SK-N-SH treated with all-trans-retinoic acid at 6 μM for 48 hours (cell line): ENCODE measurements at places on chromosomes 6 and 20.

GRCh38 chr6:105301072-105301503 lies 101.8 kb downstream of the PREP start:
- peak; percentile 93 for ATAC-seq

GRCh38 chr6:155004576-155005372 lies 9.7 kb downstream of the TIAM2 start:
- ATAC-seq = no peak

- no peak for ATAC-seq
Measured at GRCh38 chr20:31667315-31668285, 29.9 kb downstream of the COX4I2 start.

GRCh38 chr20:50111829-50112495 lies 988 bp downstream of the UBE2V1 start:
- no peak for ATAC-seq

DNA sequence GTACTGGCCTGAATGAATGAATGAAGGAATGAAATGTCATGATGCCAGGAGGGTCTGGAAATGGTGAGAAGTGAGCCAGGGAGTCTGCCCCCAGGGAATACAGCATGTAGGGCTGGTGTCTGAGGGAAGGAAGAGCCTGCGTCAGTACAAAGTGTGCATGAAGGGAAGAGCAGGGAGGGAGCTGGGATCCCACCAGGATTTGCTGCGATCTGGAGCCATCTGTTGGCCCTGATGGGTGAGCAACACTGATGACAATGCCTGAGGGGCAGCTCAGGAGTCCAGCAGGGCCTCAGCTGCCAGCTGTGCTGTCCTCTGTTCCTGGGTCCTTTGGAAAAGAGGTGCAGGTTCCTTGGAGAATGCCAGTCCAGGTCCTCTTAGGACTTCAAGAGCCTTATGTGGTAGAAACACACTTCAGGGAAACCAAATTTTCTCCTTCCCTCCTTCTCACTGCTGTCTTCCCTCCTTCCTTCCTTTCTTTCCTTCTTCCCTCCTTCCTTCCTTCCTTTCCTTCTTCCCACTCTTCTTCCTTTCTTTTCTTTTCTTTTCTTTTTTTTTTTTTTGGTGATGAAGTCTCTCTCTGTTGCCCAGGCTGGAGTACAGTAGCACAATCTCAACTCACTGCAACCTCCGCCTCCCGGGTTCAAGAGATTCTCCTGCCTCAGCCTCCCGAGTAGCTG lies 11.5 kb downstream of the BPI start:
- peak; percentile 54; the same call in 2 of the 3 replicates for ATAC-seq

DNA sequence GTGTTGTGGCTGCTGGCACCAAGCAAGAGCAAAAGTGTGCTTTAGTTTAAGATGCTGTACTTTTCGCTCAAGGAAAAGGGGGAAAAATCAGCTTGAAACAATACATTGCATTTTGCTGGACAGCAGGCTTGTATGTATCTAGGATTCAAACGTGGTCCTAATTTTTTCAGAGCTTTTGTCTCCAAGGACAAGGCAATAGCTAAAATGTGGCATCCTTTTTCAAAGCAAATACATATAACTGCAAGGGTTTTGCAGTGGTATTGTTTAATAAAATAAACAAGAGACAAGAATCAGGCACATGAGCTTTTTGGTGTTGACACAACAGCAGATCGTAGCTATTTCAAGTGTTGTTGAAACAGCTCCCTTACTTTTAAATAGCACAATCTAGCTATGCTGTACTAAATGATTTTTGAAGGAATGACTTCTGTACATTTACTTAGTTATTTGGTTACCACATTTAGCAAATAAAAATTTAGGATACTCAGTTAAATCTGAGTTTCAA lies 137.0 kb upstream of the HEY2 start:
- ATAC-seq = no peak

DNA sequence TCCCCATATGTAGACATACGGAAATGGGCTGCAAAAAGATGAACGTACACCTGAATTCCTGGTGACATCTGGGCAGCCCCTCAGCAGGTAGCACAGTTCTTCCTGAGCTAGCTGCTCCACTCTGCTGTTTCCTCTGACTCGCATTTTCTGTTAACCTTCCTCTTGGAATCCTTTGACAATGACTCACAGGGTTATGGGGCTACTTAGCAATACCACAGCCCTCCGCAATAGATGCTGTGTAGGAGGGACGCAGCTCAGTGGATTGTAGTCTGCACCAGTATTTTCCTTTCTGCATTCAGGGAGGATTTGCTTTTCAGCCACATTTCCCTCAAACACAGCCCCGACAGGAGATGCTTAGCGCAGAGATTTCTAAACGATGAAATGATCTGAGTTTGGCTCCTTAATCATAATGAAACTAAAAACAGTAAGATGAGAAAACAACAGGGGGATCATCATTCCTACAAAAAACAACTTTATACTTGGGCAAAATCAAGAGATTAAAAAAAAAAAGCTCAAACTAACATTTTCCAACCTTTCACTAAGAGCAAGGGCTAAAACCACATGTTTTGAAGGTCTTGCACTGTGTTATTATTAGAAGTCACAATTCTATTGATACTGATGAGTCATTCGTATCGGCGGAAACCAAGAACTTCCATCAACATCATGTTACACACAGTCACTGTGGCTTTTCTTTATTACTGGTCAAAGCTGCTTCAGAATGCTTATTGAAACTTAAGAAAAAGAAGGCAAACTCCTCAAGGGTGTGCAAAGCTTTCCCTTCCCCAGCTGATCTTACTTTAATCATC lies 12.2 kb downstream of the BACH2 start:
- peak; percentile 97 for ATAC-seq

DNA sequence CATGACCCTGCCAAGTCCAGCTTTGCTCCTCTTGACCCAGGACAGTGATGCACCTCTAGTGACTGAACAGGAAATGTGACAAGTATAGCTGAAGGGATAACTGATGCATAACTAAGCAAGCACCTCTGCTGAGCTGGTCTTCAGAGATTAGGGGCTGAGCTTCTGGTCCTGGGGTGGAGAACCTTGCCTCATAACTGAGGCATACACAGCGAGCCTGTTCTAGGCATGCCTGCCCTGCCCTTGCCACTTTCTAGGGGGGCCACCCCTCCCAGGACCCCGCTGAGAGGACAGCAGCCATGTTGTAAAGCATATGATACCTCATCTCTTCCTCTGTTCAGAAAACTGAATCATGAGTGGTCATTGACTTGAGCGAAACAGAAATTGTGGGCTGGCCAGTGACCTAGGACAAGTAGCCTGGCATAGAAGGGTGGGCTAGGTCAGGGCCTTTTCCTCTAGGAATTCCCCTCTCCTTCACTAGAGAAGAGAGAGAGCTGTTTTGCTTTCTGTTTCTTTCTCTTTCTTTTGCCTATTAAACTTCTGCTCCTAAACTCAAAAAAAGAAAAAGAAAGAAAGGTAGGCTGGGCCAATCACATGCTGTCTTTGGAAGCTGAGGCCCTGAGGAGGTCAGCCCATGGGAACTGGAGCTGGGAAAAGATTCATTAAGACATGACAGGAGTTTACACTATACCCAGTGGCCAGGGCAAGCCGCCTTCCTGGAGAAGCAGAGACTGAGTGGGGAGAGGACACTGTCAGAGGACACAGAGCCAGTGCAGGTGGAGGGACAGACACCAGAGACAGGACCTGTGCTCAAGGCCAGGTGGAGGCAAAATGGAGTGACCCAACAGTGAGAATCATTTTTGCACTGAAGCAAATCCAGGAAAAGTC lies 23.1 kb downstream of the ALDH5A1 start:
- no peak for ATAC-seq

GRCh38 chr6:35774116-35774794 lies 2.1 kb upstream of the CLPSL2 start:
- ATAC-seq = no peak

- no peak for ATAC-seq
Measured at GRCh38 chr6:112833581-112834131, 486.5 kb downstream of the RFPL4B start.

DNA sequence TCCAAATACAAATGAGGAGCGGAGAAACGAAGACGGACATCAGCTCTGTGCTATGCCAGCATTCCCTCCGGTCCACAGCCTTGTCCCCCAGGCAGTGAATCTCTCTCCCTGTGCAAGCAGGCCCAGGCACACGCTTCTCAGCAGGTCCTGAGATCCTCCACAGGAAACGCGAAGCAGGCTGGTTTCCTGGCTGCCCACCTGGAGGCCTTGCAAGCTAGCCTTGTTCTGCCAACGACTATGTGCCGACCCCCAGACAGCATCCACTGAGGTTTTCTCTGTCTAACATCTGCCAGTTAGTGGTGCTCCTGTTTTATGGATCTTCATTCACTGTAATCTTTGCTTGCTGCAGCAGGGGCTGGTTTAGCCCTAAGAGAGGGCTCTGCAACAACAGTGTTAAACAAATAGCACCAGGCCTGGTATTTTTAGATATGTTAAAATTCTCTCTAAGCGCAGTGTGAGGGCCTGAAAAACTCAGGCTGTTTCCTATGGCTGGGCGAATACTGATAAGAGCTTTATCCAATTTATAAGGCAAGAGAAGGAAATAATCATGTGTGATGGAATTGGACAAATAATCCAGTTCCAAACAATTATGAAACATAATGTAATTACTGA lies 386.0 kb upstream of the ARID1B start:
- no peak; the same call in 2 of the 3 replicates for ATAC-seq

DNA sequence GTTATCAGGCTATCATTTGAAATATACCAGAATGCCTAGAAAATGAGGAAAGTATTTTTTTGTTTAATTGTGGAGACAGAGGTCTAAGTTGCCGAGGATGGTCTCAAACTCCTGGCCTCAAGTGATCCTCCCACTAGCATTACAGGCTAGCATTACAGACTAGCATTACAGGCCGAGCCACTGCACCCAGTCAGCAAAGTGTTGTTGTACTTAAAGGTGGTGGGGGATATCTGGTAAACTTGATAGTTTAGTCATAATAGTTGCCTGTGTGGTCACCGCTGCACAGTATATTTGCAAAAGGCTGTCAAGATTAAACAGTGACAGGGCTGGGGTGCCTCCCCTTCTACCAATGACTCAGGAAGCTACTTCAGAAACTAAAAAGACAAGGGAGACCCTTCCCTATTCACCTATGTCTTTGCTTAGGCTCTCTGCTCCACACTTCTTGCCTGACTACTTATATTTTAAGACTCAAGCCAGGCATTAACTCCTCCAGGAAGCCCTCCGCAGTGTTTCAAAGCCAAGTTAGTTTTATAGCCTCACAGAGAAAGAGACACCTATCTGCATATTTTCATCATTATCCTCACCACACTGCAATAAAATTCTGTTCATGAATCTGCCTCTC lies 3.1 kb upstream of the AKIRIN2 start:
- ATAC-seq = no peak

DNA sequence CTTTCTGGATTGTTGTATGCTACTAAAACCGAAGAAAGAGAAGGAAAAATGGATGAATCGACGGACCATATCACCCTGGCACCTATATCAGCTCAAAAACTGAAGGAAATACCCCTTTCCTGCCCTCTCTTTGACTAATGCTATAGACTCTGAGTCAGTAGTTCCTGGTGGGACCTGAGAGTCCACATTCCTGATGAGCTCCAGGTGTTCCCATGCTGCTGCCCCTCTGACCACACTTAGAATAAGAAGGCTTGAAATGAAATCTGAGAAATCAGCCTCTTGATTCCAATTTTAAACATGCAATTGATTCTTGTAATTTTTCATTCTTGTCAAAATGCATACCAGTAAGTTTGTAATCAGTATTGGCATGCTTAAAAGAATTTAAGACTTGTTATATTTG lies 75.2 kb downstream of the PRL start:
- peak; percentile 25; the same call in 1 of the 3 replicates for ATAC-seq

DNA sequence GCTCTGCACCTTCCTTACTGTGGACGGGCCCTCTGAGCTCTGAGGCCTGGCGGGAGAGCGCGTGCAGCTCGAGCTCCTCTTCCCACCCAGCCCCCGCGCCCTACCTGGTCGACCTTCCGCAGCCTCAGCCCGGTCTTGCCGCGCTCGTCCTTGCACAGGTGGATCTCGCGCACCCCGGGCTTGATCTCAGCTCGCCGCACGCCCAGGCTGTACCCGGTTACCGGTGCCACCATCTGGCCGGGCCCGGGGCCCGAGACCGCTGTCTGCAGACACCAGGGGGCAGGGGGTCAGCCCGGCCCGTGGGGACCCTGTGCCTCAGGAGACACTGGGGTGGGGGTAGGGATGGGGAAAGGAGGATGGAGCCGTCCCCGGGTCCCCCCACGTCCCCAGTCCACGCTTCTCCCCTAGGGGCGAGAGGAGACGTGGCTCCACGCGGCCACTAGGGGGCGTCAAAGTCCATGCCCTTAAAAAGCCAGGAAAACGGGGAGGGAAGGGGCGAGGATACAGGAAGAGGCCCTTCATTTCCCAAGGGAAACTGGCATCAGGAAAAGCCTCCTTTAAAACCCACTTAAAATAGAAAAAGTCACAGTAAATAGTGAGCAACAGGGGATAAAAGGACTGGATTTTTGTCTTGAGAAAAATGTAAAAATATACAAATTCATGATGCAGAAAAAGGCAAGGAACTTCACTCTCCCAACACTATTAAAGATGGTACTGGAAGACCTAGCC lies 15.5 kb downstream of the SDCBP2 start:
- peak; percentile 93 for ATAC-seq

DNA sequence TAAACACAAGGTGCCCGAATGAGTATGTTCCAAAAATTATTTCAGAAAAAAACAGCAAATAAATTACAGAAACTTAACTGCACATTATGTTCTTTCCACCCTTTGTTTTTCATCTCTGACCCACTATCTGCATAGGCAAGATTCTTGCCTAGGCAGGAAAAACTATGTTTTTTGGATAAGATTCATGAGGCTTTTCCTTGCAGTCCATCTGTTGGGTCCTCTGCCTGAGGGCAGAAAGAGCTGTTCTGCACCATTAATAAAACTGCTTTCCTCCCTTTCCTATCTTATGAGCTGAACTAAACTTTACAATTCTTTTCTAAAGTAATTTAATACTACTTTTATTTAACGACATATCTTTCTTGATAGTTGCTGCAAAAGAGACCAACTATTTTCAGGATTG lies 21.1 kb downstream of the ENPP1 start:
- ATAC-seq = no peak

GRCh38 chr6:148251891-148252290 lies 90.7 kb upstream of the SASH1 start:
- ATAC-seq = no peak

DNA sequence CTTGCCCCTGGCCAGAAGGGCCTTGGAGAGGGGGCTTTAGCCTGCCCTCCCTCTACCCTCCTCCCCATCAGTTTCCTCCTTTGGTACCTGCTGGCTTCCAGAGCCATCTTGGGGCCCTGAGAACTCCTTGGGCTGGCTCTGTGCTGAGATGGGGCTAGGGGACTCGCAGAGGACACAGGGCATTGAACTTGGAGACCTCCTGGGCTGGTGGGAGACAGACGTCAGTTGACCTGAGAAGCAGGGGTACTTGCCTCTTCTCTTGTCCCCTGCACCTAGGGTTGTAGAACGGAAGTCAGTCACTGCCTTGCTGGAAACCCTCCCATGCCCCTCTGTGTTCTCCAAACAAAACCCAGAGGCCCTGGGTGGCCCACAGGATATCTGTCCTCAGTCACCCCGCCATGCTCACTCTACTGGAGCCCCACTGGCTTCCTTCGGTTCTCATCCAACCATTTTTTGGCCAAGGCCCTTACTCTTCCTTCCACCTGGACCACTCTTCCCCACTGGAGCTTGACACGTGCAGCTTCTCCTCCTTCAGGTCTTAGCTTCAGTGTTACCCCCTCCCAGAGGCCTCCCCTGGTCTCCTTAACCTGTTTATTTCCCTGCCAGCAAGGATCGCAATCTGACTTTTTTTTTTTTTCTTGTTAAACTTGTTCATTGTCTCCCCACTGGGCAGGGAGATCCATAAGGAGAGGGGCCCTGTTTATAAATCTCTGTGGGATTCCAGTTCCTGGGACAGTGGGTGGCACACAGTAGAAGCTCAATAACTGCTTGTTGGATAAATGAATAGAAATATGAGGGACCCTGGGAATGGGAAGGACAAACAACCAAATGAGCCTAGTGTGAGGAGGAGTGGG lies 971 bp downstream of the RBCK1 start:
- ATAC-seq = peak; percentile 24

- ATAC-seq = no peak
Measured at GRCh38 chr20:4509825-4510522, 211.7 kb upstream of the PRND start.
